ENCODE measurements at places on chromosomes 16 and 17.
A peak's percentile ranks its signal among the peaks of the same experiment; 100 is the strongest.

DNA sequence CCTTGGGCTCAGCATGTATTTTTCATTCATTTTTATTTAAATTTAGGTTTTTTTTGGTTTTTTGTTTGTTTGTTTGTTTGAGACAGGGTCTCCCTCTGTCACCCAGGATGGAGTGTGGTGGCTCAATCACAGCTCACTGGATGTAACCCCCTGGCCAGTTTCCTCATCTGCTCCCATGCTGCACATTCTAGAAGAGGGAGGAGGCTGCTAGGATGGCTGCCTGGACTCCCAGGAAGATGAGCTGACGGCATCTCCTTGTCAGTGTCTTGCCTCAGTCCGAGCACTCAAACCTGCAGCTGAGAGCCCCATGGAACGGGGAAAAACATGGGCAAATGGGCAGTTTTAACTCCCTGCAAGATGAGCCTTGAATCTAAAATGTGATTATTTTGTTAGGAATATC, 7.5 kb downstream of the MEAK7 start:
- no peak for DNase-seq

DNA sequence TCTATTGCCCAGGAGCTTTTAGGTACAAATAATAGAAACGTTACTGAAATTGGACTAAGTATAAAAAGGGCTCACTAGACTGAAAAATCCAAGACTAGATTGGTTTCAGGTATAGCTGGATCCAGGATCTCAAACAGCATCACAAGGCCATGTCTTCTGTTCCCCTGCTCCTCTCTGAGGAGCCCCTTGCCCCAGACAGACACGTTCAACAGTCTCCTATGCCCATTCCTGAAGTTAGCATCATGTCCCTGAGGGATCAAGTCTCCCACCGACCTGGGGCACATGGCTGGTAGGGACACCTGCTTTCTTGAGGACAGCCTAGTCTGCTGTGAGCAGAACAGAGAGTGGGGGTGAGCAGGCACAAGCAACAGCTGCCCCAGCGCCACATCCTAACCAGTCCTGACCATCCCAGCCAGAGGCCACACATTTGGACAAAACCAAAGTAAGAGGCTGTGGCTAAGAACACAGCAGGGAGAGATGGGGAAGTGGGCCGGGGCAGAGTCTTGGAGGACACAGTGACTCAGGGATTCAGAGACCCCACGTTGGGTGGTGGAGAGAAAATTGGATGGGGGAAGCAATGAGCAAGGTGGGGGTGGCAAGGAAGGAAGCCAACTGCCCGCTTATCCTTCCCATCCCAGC, 10.5 kb upstream of the MMP2 start:
- DNase-seq: no peak

DNA sequence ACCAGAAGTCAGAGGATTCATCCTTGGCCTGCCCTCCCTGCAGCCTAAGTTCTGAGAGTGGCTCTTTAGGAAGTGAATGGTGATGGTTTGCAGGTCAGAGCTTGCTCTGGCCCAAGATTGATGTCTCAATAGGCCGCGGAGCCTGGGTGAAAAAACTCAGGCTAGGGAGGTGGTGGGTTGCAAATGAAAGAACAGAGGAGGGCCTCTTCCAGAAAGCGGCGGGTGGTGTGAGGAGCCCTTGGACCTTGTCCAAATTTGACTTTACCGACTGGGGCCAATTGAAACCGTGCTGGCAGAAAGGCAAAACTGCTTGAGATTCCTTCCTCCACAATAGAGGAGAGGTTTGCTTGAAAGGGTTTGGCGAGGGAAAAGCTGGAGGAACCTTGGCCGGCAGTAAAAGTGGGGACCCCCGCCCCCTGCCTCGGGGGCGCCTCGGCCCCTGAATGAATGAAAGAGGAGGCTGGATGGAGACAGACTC, 331.3 kb downstream of the SEC14L1 start:
- no peak for DNase-seq

DNA sequence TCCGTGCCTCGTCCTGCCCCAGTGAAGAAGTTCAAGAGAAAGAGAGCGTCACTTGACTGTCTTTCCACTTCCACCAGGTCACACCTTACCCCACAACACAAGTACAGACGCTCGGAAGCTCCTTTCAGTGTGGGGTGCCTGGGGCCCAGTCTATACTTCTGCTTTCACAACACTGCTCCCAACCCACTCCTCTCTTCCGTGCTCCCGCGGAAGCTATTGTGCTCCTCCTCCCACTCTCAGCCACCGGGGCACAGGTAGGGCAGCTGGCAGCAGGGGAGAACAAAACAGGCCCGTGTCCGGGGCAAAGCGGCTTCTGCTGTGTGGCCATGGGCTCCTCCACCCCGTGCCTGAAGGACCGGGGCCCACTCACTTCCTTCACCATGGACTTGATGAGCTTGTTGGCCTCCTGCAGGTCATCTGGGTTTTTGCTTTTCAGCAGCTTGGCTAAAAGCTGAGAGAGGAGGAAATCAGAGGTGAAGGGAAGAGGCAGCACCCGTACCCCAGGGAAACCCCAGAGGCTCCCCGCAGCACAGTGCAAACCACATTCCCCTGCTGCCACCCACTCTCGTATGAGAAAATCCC, 18.9 kb downstream of the GGA3 start:
- DNase-seq: no peak

- peak; percentile 46 for DNase-seq
These were observed 593 bp downstream of the GFER start for GRCh38 chr16:1984347-1985225.

DNA sequence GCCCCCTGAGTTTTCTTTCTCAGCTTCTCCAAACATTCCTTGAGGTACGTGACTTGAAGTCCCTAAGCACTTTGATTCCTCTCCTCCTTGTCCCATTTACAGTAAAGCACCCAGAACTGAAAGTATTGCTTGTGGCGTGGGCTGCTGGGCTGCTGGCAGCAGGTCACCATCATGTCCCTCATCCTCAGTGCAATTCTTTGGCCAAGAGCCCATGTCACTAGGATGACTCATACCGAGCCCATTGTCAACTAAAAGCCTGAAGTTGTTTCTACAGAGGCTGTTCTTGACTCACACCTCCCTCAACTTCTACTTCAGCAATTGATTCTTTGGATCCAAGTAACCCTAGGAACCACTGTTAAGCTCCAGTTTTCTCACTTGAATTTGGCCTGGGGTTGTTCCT, 54.3 kb downstream of the KPNA2 start:
- no peak for DNase-seq

DNA sequence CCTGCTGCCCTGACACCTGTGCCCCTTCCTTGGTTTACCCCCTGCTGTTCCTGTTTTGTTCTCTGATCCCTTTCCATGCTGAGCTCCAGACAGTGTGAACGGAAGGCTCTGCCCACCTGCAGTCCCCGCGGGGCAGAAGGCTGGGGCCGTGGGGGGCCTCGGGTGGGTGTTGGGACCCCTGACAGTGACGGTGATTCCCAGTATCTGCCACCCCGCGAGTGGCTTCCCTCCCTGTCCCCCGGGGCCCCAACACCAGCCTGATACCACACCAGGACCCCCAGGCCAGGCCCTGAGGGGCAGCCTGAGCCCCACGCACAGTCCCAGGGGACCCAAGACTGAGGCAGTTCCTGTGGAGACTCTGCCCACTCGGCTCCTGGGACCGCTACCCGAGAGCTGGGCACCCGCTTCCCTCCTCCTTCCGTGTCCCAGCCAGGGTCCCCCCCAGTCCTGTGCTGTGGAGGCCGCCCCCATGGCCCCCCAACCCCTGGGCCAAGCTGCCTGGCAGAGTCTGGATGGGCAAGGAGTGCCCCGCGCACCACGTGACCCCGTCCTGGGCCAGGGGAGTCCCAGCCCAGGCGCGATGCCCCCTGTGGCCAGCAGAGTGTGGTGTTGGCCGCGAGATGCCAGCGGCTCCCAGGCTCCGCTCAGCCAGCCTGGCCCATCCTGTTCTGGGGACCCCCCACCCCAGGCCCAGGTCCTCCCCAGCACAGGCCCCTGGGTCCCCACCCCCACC, 10.0 kb upstream of the C1QTNF8 start:
- peak; percentile 86 for DNase-seq

- DNase-seq: no peak
These were observed 46.1 kb upstream of the MYOCD start for GRCh38 chr17:12619459-12620199.

DNA sequence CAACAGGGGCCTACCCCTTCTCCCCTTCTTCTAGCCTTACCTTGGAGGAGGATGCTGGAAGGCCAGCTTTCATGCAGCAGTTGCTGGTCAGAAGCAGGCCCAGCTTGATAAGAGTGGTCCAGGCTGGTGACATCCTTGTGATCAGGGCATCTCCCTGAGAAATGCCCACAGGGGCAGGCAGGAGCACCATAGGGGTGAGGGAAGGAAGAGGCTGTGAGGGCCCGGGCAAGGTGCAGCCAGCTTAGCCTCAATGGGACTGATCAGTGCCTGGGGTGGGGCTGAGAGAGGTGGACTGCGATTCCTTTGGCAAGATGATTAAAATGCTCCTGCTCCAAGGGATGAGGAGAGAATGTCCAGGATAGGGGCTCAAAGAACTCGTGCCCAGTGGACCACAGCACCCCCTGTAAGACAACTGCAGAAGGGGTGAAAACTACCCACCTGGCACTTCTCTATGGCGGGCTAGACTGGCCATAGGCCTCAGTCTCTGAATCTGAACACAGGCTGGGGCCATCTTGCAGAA, 9.5 kb upstream of the GALK1 start:
- no peak for DNase-seq

- DNase-seq: no peak
These were observed 2.1 kb downstream of the CPPED1 start for GRCh38 chr16:12801511-12802042.

GRCh38 chr16:14569213-14569612, 60.8 kb downstream of the PARN start:
- no peak for DNase-seq

DNA sequence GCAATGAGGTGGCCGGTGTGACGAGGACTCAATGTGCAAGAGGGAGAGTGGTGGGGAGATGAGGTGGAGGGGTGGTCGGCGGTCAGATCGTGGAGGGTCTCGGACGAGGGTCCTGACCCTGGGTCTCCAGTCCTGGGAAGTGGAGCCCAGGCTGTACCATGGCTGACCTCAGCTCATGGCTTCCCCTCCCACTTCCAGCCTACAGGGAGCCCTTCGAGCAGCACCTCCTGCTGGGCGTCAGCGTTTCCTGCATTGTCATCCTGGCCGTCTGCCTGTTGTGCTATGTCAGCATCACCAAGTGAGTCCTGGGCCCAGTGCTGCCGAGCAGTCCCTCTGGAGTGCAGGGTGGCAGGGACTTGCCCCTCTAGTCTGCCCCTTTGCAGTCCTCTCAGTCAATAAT, 41.8 kb downstream of the IL4R start:
- DNase-seq: peak; percentile 80

GRCh38 chr17:10556301-10557005, 7.0 kb upstream of the MYH2 start:
- no peak for DNase-seq

GRCh38 chr17:70314506-70314905, 145.2 kb downstream of the KCNJ2 start:
- DNase-seq: no peak

- no peak for DNase-seq
These were observed 36.6 kb upstream of the ACSM2B start for GRCh38 chr16:20612551-20613480.

GRCh38 chr17:58577696-58578095, 63.3 kb upstream of the MTMR4 start:
- DNase-seq: peak; percentile 58

GRCh38 chr16:10343124-10343760, 42.6 kb upstream of the ATF7IP2 start:
- DNase-seq: no peak

DNA sequence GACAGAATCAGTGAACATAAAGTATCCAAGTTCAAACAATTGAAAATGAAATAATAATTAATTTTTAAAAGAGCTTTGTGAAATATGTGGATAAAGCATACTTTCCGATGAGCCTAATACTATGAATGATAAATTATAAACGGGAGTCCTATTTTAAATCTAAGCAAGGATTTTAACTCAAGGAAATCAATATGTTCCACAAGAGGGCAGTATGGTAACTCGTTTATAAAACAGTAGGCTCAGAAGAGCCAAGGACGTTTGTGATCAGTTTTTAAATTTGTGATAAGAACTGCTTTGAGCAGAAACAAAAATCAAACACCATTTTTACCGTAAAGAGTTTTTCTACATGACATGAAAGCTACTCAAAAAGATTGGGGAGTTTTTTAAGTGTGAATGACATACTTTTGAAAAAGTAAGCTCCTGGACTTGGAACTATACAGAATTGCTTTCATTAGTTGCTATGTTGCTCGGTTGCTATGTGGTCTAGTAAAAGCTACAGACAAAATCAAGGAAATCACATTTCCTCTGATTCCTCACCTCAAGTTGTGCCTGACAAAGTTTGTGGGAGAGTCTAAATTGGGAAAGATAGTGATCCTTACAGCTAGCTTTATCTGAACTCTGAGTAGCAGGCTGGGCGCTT, 11.8 kb upstream of the TEKT1 start:
- DNase-seq: no peak

DNA sequence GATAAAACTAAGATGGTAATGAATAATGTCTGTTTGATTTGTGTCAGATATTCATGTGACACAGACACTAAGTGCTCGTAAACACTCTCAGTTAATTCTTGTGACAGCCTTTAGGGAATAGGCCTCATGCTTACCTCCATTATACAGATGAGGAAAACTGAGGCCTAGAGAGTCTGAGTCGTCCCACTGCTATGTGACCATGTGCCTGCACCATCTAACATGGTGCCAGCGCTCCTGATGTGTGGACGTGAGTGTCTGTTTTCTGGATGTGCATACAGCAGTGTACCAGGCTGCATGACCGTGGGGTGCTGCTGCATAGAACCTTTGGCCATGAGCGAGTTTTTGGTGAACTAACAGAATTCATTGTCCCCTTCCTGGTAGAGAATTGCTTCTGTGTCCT, 61.8 kb downstream of the MPRIP start:
- DNase-seq: no peak

- DNase-seq: no peak
These were observed 86.8 kb upstream of the TOM1L1 start for GRCh38 chr17:54813896-54814295.

Data from WTC11 (cell line).